NCI-H187 (cell line): ENCODE measurements at places on chromosomes 11 and 22.
A peak's percentile ranks its signal among the peaks of the same experiment; 100 is the strongest.

DNA sequence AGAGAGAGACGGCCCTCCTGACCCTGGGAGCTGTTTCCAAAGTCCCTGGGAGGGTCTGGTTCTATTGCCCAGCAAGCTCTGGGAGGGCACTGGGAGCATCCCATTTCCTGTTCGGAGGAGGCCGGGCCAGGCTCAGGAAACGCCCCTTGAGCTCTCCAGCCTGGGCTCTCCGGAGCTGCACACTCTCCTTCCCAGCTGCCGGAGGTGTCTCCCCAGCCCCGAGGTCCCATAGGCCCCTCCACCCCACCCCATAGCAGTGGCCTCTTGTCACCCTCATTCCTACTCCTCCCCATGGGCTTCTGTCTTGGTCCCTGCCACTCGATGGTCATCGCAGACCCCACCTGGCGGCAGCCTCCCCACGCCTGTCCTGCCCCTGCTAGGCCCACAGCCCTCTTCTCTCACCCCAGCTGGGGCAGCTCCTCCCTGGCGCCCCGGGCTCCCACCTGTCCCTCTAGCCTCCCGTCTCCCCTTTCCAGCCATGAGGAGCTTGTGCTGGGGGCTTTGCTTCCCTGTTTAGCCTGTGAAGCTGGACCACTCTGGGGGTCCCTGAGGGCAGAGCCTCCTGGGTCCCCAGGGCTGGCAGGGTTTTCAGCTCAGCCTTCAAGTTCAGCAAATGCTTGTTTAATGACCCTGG is 2.8 kb downstream of the TSPAN32 start:
- no peak for DNase-seq

DNA sequence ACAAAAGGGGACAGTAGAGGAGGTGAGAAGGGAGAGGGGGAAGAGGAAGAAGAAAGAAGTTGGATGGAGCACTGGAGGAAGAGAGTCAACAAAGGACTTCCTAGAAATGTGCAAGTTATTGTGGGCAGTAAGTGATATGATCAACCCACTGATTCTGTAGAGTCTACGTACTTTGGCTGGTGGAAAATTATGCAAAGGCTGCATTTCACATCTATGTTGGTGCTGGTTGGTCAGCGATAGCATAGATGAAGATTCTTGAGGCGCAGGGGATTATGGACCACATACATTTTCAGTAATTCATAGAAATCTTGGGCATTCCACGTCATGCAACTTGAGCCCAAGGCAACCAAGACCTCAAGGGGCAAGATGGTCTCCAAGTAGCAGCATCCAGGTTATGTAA is 12.6 kb upstream of the BIRC3 start:
- DNase-seq = no peak

DNA sequence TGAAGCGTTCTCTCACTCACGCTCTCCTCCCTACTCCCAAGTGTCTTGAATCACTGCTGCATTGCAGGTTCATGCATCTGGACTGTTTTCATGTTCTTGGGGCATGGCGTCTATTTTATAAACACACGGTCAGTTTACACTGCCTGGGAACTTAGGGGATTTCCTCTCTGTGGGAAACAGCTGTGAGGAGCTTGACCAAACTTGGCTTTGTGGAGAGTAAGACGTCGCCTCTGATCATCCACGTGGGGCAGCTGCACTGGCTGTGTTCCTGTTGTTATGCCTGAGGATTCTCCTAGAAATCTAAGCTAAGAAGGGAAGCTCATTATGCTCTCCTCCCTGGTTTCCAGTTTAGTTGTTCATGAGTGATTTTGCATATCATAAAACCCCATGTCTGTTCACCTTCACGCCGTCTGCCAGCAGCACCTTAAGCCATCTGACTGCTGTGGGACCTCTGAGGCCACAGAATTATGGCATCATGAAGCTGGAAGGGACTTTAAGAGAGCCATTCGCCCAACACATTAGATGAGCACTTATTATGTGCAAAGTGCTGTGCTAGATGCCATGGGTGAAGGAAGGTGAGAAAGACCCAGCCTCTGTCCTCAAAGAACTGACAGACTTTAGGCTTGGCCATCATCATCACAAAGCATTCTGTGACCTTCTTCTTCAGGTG is 38.8 kb upstream of the POU2AF1 start:
- no peak for DNase-seq

DNA sequence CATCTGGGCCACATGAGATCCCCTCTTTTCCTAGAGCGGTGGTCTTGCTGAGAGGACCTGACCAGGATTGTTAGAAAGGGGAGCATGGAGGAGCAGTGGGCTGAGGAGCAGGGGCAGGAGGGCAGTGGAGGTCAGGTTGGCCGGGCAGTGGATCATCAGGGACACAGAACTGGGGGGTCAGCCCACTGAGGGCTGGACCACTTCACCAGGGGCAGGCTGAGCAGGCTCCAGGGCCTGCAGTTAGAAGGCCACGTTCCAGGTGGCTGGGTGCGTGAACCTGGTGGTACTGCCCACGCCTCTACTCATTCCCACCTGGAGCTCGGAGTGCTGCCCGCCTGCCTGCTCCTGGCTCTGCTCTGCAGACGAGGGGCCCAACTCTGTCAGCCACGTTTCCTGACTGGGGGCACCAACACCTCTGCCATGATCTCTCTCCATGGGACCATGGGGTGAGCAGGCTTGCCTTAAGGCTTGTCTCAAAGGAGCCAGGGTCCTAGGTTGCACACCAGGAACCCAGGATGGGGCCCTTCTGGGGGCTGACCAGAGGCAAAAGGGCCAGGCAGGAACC is 9.7 kb downstream of the MRGPRF start:
- DNase-seq = no peak

GRCh38 chr11:30350384-30350783 is 27.5 kb downstream of the ARL14EP start:
- DNase-seq = peak; percentile 70

DNA sequence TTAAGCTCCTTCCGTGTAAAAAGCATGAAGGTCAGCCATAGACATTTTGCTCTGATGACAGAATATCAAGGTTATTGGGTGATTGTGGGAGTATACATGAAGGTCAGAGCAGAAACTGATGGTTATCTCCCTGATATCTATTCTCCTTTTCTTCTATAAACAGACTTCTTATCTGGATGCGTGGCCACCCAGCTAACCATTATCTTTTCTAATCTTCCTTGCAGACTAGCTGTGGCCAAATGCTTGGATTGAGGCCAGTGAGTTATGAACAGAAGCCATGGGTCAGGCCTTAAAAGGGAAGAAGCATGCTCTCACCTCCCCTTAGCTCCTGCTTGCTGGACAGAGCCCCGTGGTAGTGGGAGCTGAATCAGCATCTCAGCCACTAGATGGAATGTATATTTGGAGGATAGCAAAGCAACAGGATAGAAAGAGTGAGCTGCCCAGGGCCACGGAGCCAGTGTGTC is 31.3 kb upstream of the LRRC55 start:
- DNase-seq = no peak

DNA sequence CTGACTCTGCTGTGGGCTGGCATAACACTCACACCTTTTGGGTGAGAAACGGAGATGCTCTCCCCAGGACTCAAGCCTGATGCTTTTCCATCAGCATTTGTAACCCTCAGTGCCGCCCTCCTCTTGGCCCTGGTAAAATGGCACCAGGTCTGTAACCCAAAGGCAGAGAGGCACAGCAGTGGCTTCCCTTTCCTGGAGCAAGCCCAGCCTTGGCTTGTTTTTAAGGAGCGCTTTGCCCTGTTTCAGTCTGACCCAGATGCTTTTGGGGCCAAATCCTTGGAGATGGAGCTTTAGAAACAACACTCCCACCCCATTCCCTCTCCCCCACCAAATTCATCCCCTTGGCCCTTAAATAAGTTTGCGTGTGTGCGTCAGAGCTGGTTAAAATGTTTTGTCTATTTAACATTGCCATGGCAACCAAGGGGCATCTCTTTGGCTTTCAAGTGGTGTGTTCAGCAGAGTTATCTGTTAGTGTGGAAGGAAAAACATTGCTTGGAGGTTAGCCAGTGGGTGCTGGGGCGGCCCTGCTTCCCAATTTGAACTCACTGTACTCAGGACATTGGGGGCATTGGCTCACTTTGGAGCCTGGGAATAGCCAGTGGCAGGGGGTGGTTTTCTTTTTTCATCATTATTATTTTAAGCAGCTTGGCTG is 134.1 kb downstream of the NAV2 start:
- DNase-seq = no peak

GRCh38 chr22:39306456-39307361 is 12.7 kb downstream of the RPL3 start:
- DNase-seq = no peak

- no peak for DNase-seq
These were observed 1083.9 kb downstream of the BRD1 start for GRCh38 chr22:48743601-48744282.

DNA sequence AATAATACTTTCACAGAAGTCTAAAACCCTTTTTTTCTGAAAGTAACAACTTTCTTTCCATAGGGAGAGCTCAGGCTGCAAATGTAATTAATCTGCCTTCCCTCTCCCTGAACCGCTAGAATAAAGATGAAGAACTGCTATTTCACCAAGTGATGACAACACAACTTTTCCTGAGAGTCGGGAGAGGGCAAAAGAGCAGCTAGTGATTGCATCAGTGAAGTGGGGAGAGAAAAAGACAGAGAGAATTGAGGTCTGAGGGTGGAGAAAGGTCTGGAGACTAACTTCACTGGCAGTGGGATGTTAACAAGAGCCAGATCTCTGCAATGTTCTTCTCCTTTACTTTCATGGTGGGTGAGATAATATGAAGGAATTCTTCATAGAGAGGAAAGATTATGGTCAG is 10.9 kb upstream of the MPEG1 start:
- no peak for DNase-seq

DNA sequence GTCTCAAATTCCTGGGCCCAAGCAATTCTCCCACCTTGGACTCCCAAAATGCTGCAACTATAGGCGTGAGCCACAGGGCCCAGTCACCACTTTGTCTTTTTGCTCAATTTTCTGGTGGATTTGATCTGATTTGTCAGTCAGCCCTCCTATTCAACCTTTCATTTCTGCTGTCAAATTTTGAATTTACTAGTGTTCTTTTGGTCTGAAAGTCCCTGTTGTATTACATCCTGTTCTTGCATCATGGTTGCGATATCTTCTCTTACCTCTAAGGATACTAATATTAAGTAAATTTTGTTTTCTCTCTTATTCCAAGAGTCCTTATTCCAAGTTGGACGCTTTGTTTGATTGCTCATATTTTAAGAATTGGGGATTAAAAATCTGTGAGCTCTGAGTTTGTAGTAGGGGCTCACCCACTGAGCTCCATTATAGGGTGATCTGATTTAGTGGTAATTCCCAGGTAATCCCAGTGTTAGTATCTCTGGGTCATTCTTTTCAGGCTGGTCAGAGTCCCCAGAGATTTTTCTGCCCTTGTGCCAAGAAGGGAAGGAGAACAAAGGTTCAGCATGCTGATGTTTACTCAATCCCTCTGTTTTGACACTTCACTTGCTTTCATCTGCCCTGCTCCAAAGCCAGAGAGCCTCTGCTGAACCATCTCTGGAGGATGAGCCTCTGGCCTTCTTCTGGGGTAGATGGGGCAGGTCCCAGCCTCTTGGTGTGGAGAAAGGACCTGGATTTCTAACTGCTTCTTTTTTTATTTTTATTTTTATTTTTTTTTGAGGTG is 10.0 kb downstream of the UPB1 start:
- DNase-seq = no peak

DNA sequence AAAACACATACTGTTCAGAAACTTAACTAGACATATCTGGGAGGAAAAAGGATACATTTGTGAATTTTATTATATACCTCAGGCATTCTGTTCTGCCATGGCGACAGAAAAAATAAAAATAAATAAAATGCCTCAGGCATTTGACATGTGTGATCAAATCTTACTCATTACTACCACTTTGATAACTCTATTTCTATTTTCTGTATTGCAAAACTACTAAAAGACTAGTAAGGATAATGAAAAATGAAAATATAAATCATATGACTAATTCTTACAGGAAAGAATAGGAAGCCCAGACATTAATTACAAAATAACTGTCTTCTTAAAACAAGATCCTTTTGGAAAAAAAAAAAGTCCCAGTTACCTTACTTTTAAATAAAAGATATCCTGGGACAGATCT is 5.3 kb downstream of the PICALM start:
- no peak for DNase-seq

- DNase-seq = no peak
These were observed 925 bp upstream of the C11orf52 start for GRCh38 chr11:111917788-111918187.

DNA sequence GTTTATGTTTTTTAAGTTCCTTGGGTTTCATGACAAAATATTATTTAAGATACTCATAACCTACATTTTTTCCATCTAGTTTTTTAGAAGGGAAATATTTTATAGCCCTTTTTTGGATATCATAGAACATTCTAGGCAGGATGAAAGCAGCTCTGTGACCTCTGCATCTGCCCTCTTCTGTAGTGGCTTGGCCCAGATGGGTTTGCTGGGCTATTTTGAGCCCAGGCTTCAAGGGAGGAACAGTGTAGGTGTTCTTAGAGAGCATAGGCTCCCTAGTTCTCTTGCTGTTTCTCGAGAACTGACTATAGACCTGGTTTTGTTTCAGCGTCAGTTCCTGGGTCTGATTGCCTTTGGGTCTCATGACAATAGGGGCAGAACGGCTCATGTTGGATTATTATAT is 32.2 kb downstream of the DIXDC1 start:
- DNase-seq = no peak

GRCh38 chr11:70319396-70320076 is 49.0 kb downstream of the PPFIA1 start:
- DNase-seq = no peak

DNA sequence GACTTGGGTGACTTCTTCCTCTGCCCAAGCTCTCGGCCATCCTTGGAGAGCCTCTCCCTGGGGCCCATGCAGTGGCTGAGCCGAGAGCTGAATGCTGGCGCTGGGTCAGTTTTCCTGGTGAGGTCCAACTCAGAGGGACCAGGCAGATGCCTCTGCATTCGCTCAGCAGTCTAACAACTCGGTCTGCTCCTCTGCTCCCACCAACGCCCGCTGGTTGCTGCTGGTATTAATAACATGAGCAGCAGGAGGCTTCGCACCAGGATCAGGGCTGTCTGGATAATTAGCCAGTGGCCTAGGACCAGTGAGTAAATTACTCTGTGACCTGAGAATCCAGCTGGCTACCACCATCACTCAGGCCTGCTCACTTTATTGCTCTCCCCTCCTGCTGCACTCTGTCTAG is 77.7 kb upstream of the FAM181B start:
- DNase-seq = no peak

GRCh38 chr11:65576232-65576866 is 496 bp downstream of the EHBP1L1 start:
- DNase-seq = no peak

GRCh38 chr22:20882855-20883254 is 24.0 kb downstream of the SNAP29 start:
- no peak for DNase-seq

- DNase-seq = no peak
These were observed 39.2 kb upstream of the HMGXB4 start for GRCh38 chr22:35218079-35218478.

- DNase-seq = no peak
These were observed 4.1 kb downstream of the EED start for GRCh38 chr11:86248609-86249008.

- DNase-seq = no peak
These were observed at the start of gene OR9I1 for GRCh38 chr11:58125469-58125868. Gene OR9I1, minus strand, starts transcription at chr11:58125530. Its CDS starts 6,086 bp downstream, at chr11:58119444.

DNA sequence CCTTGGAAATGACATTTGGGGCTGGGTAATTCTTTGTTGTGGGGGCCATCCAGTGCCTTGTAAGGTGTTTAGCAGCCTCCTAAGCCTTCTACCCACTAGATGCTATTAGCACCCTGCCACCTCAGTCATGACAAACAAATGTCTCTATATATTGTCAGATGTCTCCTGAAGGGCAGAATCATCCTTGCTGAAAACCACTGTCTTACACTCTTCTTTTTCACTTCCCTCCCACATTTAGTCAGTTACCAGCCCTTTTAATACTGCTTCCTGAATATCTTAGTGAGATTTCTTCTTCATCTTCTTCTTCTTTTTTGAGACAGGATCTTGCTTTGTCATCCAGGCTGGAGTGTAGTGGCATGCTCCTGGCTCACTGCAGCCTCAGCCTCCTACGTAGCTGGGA is 33.1 kb downstream of the TNRC6B start:
- no peak for DNase-seq
